Activated naive CD4-positive, alpha-beta T cell (primary cell): ENCODE measurements at places on chromosomes 5 and 9.

- DNase-seq: no peak
Measured at GRCh38 chr5:135129307-135129706, 95.3 kb upstream of the PITX1 start.

- no peak for DNase-seq
Measured at GRCh38 chr5:123636006-123636405, 124.0 kb downstream of the CSNK1G3 start.

- DNase-seq: no peak
Measured at GRCh38 chr5:124157320-124157719, 589.1 kb downstream of the ZNF608 start.

DNA sequence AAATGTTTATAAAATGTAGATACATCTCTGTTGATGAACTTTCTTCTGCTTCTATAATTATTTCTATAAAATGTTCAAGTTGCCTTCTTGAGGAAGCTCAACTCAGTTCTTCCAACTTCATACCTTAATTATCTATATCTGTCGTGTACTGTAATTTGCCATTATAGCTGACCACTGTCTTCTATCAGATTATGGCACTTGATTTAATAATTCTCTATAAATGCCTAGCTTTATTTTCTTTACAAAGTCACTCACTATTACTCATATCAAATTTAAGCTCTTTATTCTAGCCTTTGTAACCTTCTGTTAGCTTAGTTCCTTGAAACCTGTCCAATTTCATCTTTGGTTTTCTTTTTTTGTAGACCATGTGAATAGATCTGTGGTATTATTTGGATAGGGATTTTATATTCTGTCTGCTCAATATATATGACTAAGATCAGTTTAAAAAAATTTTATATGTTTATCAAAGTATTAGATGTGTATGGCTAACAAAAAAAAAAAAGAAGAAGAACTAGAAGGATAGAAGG, 39.5 kb downstream of the SMC5 start:
- DNase-seq: no peak

DNA sequence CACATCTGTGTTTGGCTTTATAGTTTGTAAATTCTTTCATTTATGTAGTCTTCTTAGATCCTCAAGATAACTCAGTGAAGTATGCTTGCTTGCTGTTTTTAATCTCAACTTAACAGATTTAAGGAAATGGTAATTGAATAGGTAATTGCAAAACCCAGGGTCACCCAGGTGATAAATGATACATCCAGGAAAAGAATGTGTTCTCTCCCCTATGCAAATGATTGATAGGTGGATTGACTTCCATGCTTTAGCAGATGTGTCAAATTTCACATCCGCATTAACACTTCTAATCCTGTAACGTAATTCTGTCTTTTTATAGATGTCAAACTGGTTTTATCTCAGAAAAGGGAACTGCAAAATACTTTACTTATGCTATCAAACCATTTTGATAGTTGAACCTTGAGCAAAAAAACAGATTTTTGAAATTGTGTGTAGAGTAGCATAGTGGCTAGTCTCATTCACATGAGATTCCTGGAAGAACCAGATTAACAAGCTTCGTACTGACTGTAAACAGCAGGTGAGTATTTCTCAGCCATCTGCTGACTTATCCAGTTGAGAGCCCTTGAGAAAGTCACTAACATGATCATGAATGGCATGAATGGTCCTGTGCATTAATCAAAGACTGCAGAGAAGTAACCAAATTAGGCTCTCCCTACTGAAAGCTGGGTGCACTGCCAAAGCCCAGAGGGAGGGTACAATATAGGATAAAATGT, 86.7 kb upstream of the PAM start:
- DNase-seq: no peak

DNA sequence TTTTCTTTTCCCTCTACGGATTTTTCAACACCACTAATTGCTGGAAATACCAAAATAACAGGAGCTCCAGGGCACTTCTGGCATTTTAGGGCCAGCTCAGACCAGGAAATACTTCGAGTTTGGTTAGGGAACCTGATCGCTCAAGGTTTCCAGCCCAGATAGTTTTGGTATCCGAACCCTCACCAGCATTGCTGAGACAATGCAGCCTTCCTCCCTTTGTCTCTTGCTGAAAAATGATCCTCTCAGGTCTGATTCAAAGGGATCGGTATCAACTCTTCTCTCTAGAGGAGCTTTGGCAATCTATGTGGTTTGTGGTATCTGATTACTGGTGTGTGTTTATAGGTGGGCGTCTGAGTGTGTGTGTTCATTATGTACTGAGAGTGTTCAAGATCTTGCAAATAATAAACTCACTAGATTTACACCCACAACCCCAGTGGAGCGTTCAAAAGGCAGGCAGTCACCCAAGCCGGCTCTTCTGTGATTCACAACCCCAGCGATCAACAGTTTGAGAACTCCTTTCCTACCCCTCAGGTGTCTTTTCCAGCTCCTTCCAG, 122.8 kb upstream of the EGFLAM start:
- DNase-seq: no peak

DNA sequence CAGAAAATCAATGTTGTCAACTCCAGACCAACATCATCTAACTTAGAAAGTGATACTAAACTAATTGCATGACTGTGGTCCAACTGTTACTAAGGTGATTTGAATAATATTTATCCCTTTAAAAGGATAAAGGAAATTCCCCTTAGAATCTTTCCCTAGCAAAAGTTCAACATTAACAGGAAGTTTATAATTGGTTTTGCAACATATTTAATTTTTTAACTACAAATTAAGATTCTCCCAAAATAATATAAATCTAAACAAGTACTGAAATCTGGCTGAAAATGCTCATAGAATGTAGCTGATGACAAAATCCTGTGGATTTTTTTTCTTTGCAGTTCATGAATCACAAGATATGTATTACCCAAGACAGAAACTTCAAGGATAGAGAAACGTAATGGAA, 151.4 kb downstream of the LPAR1 start:
- DNase-seq: no peak

DNA sequence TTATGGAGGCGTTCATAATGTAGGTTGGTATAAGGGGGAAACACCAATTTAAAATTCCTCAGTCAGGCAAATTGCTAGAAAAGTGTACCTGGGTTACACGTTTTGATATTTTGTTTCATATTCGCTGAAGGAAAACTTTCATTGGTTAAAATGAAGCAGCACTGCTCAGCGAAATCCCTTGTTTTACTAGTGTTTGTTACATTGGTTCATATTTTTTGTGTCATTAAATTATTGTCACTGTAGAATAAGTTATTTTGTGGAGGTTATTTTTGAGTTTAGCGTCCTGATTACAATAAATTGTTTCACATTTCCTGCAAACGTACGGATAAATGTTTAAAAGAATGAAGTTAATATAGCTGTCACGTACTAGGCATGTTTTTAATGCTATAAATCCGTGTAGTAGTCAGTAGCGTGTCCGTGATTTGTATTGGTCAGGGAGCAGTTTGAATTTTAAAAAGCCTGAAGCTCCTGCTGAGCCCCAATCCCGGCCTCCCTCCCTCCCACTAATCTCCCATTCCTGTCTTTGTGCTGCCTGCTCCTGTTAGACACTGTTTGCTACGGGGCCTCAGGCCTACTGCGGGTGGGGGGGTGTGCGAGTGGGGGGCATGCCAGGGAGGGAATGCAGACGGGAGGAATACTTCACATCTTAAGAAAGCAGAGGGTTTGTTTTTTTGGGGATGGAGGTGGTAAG, 2.0 kb downstream of the NIPBL start:
- no peak for DNase-seq

- DNase-seq: no peak
Measured at GRCh38 chr9:121676926-121677325, 25.5 kb downstream of the DAB2IP start.

DNA sequence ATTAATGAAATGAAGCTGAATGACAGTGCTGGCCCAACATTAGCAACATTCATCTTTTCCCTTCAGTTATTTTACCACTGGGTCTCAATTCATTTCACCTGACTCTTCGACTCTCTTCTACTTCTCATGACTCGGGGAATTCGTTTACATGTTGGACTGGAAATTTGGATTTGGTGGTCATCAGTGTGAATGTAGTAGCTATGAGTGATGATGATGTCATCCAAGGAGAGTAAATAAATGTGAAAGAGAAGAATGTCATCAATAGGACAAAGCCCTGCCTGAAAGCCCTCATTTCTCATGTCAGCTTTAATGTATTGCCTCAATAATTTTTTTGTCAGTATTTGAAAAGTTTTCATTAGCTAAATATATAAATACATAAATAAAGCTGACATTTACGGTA, 21.9 kb upstream of the CFAP95 start:
- DNase-seq: no peak

DNA sequence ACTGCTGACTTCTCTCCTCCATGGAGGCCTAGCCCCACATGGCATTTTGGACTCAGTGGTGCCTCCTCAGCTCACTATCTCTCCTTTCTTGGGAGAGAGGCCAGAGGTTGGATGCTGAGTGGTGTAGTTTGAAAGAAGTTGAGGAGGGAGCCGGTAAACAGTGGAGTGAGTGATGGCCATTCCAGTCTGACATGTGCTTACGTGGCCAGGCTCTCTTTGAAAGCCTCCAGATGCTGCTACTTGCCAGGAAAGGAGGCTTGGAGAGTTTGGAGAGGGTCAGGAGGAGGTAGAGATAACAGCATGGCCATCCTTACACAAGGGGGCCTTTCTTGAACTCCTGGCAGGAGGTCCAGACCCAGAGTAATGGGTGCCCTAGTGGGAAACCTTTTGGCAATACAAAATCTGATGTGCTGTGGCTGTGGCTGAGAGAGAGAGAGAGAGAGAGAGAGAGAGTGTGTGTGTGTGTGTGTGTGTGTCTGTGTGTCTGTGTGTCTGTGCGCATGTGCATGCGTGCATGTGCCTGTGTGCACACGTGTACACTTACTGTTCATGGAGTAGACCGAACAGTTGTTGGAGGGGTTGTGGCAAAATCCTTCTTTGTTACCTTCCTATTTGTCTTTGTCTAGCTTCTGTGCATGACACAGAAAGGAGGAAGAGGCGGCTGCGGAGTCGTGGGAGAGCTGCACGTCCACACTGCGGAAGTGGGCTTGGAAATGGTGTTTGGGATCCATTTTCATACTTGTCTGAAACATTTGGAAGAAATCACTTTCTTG, 37.8 kb downstream of the RALGPS1 start:
- DNase-seq: no peak

DNA sequence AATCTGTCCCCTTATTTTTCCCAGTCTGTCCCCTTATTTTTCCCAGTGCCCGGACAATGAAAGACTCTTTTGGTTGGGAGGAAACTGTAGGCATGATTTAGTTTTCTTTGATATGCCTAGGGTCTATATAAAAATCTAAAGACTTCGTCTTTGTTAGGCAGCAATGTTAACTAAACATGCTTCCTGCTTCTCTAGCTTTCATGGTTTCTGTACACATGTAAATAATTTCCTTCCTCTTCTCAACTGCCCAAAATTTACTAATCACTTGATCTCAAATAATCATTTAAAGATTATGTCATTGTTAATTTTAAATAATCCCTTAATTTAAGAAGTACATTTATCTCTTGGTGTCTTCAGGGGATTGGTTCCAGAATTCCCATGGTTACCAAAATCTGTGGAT, 47.8 kb upstream of the RAPGEF6 start:
- no peak for DNase-seq

GRCh38 chr5:132486318-132487094, 4.1 kb downstream of the IRF1 start:
- no peak for DNase-seq
